ENCODE measurements at places on chromosomes 16 and 17. TPM values are rescaled to one million over a fixed set of nuclear protein-coding genes. Genes with fewer than 3 reads are reported as not detected.

Gene CD68
- 15.7 TPM for total RNA-seq

Gene KRTAP4-4
- total RNA-seq = not detected

Gene IGFBP4
- total RNA-seq = 105 TPM

Gene RAB34
- total RNA-seq = 86.4 TPM

Gene EFCAB3
- total RNA-seq = not detected

Gene SLC38A8
- not detected for total RNA-seq

Gene CASKIN1
- total RNA-seq = 0.75 TPM

Gene KCNAB3
- total RNA-seq = 2.4 TPM

Gene TEKT1
- not detected for total RNA-seq
